ENCODE measurements at places on chromosomes 5 and 9.

DNA sequence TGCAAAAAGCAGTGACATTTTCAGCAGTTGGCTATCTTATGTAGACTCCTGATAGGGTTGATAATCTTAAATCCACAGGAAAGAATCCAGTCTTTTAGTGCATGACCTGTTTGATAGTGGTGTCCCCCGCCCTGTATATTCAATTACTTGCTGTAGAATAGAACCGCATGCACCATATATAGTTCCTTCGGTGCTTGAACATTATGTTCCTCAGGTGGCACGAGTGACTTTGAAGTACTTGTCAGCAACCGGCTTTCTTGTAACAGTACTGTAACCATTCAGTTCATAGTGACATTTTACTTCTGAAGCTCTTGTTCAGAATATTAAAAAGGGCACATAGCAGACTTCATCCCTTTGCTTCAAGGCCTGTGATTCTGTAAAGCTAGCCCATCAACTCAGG lies 163.2 kb upstream of the KLF9 start:
- no peak for DNase-seq

DNA sequence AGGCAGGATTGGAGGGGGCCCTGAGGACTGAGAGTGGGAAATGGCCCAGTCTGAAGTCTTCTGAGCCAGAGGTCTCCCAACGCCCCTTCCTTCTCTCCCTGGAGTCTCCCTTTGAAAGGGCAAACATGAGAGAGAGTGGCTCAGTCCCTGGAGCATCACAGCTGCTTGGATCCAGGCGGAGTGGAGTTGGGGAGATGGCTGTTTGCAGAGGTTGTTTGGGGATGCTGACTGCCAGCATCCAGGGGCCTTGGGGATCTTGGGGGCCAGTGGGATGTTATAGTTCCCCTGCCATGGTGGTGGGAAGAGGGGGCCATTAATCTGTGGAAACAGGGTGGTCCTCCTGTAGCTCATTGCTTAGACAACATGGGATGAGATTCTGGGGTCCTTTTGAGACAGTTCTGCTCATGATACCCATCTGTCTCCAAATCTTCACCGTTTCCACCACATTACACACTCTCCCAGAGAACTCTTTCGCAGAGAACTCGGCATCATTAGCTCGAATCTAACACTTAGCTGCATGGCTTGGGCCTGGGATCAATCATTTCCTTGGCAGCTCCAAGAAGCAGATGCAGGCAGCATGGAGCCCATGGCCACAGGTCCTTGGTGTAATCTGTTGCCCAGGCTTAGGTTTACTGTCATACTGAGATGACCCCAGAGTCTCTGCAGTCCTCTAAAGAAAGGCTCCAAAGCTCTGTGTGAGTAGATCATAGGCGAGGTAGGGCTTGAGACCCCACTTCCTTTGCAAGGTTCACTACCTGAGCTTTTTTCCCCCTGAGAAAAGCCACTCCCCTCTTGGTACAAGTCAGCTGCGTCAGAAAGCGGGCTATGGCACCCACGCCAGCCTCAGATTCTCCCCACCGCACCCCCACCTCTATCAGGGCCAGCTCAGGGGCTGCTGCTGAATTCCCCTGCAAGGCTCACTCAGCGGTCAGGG lies 54.4 kb upstream of the SH3PXD2B start:
- no peak for DNase-seq

DNA sequence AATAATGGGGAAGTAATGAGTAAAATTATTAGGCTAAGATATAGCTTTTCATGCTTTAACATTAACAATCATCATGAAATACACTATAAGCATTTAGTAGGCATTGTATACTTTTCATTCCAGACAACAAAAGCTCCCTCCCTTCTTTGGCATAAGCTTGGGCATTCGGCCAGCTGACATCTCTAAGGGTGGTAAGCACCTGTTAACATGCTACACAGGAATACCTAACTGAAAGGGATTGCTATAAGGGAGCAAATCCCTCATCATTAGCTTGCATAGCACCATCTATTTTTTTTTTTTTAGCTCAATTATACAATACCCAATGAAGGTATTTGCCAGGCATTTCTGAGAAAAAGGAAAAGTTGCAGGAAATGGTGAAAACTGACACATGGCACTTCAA lies 16.6 kb downstream of the STRBP start:
- DNase-seq, result no peak

DNA sequence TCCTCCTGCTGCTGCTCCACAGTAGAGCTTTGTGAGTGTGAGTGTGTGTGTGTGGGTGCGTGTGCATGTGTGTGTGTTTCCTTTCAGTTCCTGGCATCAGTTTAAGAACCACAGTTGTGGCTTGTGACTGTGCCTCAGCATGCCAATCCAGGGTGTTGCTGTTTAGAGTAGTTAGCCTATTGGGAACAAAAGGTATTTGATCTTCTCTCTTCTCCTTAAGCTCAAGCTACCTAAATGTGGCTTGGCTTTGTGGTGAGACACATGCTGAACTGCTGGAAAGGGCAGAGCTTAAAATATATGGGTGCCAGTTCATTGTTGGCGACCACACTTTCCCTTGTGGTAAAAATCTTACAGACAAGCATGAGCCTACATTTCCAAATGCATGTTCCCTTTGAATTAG lies 116.6 kb upstream of the BNC2 start:
- DNase-seq, result no peak

DNA sequence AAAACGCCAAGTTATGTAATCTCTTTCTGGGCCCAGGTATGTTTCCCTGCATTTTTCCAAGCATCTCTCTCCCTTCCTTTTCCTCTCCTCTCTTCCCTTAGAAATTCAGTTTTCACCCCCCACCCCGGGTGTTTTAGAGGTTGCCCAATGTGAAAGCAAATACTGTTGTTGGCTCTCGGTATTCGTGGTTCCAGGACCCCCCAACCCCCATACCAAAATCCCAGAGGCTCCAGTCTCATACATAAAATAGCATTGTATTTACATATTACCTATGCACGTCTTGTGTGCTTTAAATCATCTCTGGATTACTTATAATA lies 48.8 kb downstream of the ACER2 start:
- no peak for DNase-seq

DNA sequence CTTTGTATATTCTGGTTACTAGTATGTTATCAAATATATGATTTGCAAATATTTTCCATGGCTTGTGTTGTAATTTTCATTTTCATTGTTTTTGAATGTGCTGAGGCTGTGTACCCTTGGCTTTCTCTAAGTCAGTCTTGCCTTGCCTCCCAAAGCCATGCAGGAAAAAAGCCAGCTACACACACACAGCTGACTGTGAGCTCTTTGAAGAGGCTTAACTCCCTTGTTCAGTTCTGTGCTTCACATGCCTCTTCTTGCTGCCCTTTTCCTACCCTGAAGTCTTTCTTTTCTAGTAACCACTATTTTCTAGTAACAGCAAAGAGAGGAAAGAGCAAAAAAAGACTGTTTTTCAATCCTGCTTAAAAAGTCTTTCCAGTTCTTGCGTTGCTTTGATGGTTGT lies 53.9 kb downstream of the KCNN2 start:
- DNase-seq, result no peak

- DNase-seq, result no peak
Observed at GRCh38 chr9:70297141-70297540, 38.4 kb downstream of the SMC5 start.

GRCh38 chr5:41978676-41979075 lies 53.6 kb downstream of the FBXO4 start:
- no peak for DNase-seq

DNA sequence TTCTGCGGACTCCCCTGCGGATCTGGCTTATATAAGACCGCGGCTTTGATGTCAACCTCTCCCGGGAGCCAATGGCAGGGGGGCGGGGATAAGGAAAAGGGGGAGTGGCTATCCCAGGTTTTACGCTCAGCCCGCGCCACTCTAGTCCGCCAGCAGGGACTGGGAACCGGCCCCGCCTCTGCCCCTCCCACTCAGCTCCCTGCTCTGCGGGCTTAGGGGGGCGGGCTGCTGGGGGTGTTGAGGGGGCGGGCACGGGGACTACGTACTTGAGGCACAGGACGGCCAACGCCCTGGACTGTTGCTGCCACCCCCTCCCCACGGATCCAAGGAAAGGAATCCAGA lies at the start of gene HAND1:
Gene HAND1 (minus strand): TSS at position 4 of the 342 bp plus-strand sequence. CDS start 219 bp downstream, outside the sequence.
- DNase-seq, result no peak

DNA sequence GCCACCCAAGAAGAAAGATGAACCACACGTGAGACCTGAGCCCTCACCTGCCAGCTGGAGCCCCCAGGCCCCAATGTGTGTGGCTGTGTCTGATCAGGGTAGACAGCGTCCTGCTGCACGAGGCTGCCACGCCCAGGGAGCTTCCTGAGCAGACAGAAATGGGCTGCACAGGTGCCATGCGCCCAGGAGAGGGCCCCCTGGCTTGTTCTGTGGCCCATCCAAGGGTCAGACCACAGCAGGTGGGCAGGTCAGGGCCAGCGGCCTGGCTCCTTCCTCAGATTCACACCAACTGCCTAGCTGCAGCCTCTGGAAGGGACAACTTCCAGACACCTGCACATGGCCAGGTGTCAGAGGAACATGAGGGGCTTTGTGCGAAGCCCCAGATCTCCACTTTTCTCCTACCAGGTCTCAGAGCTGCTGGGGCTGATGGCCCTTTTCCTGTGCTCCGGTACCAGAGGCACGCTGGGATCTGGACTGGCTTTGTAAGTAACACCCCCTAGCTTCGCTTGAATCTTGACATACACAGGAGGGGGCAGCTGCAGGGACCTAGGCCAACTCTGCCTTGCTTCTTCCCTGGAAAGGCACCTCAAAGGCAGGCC lies 10.8 kb downstream of the SARDH start:
- DNase-seq, result no peak

DNA sequence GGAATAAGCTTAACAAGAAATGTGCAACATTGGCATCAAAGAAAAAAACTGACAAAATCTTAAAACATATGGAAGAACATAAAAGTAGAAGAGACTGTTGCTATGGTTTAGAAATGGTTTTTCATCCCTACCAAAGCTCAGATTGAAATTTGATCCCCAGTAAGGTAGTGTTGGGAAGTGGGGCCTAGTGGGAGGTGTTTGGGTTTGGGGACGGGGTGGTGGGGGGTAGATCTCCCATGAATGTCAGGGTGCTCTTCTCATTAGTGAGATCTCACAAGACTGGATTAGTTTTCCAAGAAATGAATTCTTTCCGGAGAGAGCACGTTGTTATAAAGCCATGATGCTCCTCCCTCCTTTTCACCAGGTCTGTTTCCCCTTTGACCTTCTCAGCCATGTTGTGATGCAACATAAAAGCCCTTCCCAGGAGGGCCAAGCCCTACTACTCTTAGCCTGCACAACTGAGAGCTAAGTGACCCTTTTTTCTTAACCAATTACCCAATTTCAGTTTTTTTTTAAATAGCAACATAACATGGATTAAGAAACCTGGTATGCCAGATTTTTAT lies 10.6 kb downstream of the TMEM167A start:
- DNase-seq, result no peak

DNA sequence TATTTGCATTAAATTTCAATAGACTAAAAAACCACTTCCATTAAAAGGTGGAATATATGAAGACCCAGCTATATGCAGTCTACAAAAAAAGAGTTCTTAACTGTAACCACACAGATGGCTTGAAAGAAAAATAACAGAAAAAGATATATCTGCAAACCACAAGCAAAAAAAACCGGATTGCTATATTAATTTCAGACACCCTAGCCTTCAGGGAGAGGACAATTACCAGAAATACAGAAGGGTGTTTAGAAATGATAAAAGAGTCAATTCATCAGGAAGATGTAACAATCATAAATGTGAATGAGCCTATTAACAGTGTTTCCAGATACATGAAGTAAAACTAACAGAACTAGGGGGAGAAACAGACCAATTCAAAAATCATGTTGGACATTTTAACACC lies 56.9 kb upstream of the SMIM23 start:
- DNase-seq, result no peak

DNA sequence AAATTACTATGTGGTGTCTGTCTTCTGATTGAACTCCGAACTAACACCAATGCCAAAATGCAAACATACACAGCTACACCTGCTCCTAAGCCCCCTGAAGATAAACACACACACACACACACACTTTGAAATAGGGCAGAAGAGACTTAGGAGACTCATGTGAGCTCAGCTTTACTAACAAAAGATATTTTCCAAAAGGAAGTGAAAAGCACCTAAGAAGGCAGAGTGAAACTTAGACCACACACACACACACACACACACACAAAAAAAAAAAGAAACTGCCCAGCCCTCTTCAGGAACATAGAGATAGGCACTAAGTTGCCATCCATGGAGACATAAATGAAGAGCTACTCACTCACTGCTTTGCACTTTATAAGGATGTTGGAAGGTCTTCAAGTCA lies 45.2 kb upstream of the APC start:
- DNase-seq, result no peak

DNA sequence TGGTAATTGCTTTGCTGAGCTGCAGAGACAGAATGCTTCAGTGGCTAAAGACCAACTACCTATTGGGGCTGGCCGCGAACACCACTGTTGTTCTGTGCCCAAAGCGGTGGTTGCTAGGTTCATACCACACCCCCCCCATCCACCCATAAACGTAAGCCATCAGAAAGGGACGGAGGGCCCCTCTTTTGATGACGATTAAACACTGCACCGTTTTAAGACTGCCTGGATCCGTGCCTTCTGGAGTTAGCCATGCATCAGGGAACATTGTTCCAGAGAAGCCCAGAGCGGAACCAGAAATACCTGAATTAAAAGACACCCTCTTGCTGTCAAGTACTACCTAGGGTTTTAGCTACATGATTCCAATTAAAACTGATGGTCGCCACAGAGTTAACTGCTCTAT lies 369.1 kb upstream of the DAP start:
- DNase-seq, result no peak

GRCh38 chr9:112332977-112333638 lies at the start of gene PTBP3:
TSS of gene PTBP3 (minus strand) at chr9:112333619. CDS start at chr9:112297865, 35,754 bp downstream.
- peak; percentile 81 for DNase-seq

DNA sequence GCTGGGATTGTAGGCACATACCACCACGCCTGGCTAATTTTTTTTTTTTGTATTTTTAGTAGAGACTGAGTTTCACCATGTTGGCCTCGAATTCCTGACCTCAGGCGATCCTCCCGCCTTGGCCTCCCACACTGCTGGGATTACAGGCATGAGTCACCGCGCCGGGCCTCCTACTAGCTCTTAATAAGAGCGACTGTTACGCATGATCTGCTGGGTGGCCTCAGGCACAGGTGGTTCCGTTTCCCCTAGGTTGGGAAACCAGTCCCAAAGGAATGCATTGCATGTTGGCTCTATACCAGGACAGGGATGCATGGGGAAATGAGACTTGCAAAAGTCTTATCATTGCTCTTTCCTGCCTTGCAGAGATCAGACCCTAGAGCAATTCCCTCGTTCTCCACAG lies 184.7 kb upstream of the PPP1R26 start:
- no peak for DNase-seq

DNA sequence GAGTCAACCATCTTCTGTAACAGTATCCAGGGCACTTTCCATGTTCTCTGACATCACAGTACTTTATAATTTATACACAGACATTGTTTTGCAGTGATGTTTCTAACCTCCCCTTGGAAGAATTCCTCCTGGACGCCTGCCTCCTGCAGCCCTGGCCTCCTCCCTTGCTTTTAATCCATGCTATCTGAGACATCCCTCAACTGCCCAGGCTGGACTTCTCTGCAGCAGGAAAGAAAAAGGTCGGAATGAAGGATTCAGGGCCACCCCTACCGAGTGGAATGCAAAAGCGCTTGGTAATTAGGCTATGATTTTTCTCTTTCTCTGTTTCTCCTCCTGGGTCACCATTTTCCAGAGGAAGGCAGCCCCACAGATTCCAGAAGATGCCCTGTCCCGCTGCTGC lies 47.0 kb upstream of the SHC3 start:
- DNase-seq, result no peak

- DNase-seq, result no peak
Observed at GRCh38 chr5:123297198-123297831, 125.9 kb downstream of the CEP120 start.

Measured in CD4-positive, alpha-beta T cell treated with Interleukin-10 for 1 hour (primary cell).